ENCODE measurements at places on chromosomes 2 and 18. TPM values are rescaled to one million over a fixed set of nuclear protein-coding genes. Genes with fewer than 3 reads are reported as not detected.

NHEJ1 gene
- total RNA-seq = 25.7 TPM

ALPG gene
- total RNA-seq = 0.05 TPM

HOXD10 gene
- total RNA-seq = 15.2 TPM

CABLES1 gene
- 43.3 TPM for total RNA-seq

IL1RL1 gene
- 0.17 TPM for total RNA-seq

COL4A4 gene
- total RNA-seq = 0.05 TPM

All from dermis blood vessel endothelial cell (primary cell).